Dermis blood vessel endothelial cell (primary cell): ENCODE measurements at places on chromosomes 16 and 17. TPM values are rescaled to one million over a fixed set of nuclear protein-coding genes. Genes with fewer than 3 reads are reported as not detected.

NHLRC4 gene
- total RNA-seq: 1.9 and 2.7 TPM in 2 replicates

FOXJ1 gene
- 0.05 TPM in 1 of 2 replicates, not detected in the other for total RNA-seq

- no peak for DNase-seq
Observed at GRCh38 chr17:21194226-21194625, 19.7 kb downstream of the TMEM11 start.

CCL13 gene
- total RNA-seq: not detected in 2 replicates

- DNase-seq: no peak
Observed at GRCh38 chr16:888901-889570, 81.7 kb downstream of the LMF1 start.

GRCh38 chr16:4957420-4957719 is 760 bp upstream of the SEC14L5 start:
- DNase-seq: no peak

TMEM106A gene
- 2.4 and 2.5 TPM in 2 replicates for total RNA-seq

DNA sequence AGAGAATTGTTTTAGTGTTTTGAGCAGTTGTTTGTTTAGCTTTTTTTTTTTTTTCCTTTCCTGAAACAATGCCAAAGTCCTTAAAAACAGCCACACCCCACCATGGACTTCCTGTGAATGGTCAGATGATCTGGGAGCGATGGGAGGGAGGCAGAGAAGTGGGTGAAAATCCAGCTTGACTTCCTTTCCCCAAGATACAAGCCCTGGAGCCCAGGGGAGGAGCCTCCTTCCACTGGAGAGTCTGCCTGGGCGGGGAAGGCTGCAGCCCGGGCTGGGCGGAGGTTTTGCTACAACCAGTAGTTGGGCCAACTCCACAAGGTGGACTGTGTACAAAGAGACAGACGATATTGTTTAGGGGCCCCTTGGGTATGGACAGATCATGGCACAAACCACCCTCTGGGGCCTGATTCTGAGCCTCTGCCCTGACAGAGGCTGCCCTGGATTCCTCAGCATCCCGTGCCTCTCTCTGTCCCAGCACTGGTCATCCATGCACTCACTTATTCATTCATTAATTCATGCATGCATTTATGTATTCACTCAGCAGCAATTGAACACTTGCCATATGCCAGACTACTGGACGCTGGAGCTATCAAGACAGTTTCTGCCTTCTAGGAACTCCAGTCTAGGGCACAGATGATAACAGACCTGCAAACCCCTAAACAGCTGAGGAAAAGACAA is 29.8 kb downstream of the WSB1 start:
- DNase-seq: peak; percentile 74

DNA sequence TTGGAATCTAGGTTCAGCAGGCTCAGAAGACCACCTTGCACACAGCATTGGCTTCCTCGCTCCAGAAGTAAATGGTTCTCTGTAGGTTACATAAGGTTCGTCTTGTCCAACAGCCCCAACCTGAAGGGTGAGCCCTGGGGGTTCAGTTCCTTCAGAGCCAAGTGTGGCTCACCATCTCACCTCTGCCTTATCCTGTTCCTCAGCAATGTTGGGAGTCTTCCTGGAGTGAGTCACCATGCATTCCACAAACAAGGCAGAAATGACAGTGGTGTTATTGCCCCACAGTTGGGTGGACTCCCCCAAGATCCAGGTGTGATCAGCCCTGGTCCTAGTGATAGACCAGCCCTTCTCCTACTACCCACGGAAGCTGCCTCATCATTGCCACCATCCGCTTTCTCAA is 26.8 kb upstream of the SMPD3 start:
- DNase-seq: no peak

- peak; percentile 22 for DNase-seq
Observed at GRCh38 chr17:63775420-63775819, 1.4 kb downstream of the DDX42 start.

NLRC3 gene
- total RNA-seq: 2.0 and 9.5 TPM in 2 replicates

TUBD1 gene
- total RNA-seq: 8.7 and 8.9 TPM in 2 replicates

DNA sequence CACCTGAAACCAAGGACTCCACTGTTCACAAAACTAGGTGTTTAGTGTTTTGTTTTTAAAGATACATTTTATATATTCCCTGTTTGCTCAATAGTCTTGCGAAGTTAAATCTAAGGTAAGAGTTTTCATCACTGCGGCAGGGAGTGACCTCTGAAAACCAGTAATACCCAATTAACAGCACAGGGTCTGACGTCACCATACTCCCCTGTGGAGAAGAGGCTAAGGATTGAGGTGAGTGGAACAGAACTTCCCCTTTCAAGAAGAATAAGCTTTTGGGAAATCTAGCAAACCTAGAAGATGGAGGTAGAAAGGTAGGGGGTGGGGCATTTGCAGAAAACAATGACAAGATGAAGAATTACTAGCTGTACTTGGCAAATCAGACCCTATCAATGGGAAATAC is 120.7 kb downstream of the CDH8 start:
- DNase-seq: no peak

GGT6 gene
- total RNA-seq: not detected in 2 replicates

- no peak for DNase-seq
Observed at GRCh38 chr16:51651061-51651466, 500.0 kb upstream of the SALL1 start.

DNA sequence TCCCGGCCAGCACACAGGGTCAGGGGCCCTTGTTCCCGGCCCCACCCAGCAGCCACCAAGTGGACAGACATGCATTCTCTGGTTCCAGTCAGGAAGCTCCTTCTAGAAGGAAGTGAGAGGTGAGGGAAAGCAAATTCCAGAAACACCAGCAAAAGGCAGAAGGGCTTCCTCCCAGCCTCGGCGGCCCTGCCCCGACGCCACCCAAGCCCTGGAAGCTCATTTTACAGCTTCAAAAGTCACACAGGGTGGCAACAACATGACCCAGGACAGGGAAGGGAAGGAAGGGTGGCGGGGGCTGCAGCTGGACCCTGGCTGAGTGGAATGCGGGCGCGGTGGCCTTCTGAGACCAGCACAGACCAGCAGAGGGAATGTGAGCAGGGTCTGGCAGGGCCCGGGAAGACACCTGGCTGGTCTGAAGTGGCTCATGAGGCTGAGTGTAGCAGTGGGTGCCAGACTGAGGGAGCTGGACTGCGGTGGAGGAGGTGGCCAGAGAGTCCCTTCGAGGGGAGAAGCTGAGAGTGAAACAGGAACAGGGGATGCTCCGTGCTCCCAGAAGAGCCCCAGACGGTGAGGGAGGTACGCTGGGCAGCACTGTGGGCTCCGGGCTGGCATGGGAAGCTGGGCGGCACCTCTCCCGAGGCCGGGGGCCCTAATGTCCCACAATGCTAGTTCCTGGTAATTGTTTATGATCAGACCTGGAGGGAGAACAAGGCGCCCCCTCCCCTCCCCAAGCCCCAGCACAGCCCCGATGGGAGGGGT is 1.9 kb upstream of the UNC13D start:
- peak; percentile 35 for DNase-seq

KRT28 gene
- total RNA-seq: not detected in 2 replicates

DNAH9 gene
- not detected in 2 replicates for total RNA-seq

- DNase-seq: no peak
Observed at GRCh38 chr16:47907109-47907508, 248.7 kb downstream of the ABCC12 start.

DNA sequence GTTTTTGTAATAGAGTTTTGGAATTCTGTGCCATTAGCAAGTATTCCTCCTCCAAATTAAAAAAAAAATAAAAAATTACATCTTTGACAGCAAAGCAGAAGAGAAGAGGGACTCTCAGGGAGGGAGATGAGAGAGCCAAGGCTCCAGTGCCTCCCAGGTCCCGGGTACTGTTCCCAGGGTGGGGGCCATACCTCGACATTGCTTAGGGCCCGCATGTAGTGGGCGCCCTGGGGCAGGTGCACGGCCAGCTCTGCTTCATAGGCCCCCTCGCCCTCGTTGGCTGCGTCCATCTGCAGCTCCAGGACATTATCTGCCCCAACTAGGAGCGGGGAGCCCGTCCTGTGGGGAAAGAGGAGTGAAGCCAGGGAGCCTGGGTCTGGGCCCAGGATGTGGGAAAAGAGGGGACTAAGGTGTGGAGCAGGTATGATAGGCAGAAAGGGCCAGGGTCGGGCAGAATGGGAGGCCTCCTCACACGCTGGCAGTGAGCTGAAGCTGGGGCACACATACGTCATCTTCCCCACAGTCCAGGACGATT is 11.2 kb downstream of the ITGA2B start:
- no peak for DNase-seq

CHTF8 gene
- 89.9 and 160 TPM in 2 replicates for total RNA-seq

CLEC18A gene
- total RNA-seq: 0.14 and 0.68 TPM in 2 replicates

PRSS27 gene
- 0.09 and 0.51 TPM in 2 replicates for total RNA-seq

GRCh38 chr17:48051283-48051682 is 3.1 kb downstream of the NFE2L1 start:
- no peak for DNase-seq

- no peak for DNase-seq
Observed at GRCh38 chr16:51155820-51156806, 5.0 kb upstream of the SALL1 start.

CDH16 gene
- 0.65 and 1.2 TPM in 2 replicates for total RNA-seq

- peak; percentile 43 for DNase-seq
Observed at GRCh38 chr17:7122381-7122780, 7.8 kb upstream of the ASGR2 start.

GRCh38 chr16:4783951-4784336 is 4.2 kb downstream of the SEPTIN12 start:
- DNase-seq: no peak

DNA sequence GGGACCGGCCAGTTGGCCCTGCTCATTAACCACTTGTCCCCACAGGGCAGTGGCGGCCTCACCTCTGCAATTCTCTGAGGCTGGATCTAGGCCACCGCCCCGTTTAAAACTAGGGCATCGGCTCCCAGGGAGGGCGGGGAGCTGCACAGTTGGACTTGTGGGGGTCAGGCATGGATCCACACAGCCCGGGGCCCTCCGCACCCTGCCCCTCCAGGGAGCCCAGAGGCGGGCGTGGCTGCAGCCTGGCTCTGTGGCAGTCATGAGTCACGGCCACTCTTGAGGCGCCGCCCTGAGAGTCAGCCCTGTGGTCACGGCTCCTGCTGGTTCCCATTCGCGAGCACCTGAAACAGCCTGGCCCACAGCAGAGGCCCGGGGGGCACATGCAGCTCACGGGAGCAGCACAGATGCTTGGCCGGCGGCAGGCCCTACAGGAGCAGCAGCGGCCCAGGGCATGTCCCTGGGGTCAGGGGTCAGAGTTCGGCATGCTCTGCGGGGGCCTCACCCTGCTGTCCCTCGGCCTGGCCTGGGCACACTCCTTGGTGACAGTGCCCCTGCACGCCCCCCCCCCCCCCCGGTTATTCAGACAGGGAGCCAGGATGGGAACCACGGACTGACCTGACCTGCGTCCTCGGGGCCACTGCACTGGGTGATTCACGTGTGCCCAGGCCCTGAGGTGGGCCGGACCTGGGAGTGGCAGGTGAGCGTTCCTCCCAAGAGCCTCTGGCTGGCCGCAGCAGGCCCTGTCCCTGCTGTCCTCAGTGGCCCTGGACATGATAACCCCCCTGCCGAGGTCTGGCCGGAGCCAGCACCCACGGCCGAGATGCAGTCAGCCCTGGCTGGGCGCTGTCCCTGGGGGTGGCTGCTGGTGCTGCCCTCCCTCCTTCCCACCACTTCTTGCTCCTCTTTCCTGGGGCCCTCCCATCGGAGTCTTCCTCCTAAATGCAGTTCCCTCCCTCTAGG is 8.2 kb downstream of the CAPN15 start:
- no peak for DNase-seq

NPIPA5 gene
- total RNA-seq: 0.98 and 1.0 TPM in 2 replicates

GOSR2 gene
- total RNA-seq: 41.9 and 46.6 TPM in 2 replicates

DNA sequence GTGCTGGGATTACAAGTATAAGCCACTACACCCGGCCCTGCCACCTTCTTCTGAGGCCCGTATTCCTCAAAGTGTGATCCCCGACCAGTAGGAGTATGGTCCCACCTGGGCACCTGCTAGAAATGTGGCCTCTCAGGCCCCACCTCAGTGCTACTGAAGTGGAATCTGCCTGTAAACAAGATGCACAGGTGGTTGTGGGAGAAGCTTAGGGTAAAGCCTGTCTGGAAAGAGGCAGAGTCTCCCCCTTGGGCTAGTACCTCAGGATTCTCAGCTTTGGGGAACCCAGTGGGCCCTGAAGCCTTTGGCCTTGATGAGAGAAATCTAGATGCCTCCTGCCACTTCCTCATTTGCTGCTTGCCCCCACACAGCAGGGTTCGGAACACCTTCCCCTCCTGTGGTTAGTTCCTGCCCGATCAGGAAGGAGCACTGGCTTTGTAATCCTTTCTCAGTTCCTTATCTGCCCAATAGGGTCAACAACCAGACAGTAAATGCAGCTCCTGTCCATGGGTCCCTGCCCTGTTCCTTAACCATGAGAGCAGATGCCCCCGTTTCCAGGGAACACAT is 25.2 kb downstream of the TK2 start:
- DNase-seq: peak; percentile 41
